ENCODE measurements at places on chromosomes 5 and 9.

DNA sequence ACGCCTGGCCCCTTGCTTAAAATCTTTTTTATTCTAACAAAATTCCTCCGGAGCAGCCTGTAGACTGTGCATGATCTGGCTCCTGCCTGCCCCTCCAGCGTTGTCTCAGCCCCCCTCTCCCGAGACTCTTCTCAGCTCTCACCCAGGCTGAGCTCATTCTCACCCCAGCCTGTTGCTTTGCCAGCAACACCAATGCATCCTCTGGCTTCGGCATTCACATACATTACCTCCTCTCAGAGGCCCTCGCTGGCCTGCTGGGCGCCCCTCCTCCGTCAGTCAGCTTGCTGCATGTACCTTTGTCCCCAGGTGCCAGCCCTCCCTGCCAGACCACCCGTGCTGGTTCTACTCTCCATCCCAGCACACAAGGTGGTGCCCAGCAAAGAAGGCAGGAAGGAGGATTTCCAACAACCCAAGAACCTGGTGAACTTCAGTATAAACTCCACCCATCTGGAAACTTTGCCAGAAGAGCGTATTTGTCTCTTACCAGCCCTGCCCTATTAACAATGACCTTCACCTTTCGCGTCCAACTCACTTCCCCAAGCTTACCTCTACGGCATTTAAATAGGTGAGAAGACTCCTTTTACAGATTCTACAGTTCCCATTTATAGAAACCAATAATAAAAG, 35.0 kb downstream of the MYO10 start:
- no peak for DNase-seq

DNA sequence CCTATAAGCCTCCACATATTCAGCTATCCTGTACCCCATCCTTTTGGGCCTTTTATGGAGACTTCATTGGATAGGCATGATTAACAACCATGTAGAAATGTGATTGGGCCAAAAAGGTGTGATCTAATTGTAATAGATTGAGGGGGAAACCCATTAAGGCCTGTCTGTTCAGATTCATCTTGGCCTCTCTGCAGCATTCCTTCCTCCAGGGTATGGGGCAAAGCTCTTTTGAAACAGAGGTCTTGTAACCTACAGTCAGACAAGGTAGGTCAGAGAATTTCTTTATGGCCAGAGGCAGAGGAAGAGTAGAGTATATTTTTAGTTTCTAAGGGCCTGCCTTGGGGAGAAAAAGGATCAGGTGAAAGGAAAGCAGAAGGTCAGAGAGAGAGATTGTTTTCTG, 98.5 kb downstream of the INVS start:
- DNase-seq: no peak

- DNase-seq: no peak
Observed at GRCh38 chr5:101292199-101292598, 389.1 kb upstream of the ST8SIA4 start.

- peak; percentile 51 for DNase-seq
Observed at GRCh38 chr5:76337953-76338451, 65.1 kb upstream of the IQGAP2 start.

DNA sequence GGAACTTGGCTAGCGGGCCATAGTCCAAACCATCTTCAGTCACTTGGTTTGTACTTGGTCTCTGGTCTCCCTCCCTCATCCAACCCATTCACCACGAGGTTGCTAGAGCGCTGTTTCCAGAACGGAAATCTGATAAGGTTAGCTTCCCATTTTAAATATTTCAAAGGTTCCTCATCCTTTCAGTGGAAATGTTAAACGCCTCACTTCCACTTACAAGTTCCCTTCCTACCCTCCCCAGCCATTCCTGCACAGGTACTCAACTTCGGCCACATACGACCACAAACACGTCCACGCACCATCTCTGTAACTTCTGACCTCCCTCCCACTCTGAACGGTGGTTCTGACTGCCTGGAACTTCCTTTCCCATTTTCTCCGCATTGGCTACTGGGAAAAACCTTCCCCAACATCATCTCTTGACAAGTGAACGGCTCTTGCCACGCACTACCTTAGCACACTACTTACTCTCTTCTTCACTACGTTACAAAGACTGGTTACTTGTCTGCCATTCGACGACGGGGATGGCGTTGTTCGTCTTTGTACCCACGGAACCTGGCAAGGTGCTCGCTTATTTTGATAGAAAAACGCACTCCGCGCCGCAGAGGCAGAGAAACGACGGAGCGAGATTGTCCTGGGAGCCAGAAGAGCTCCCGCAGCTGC, 629 bp downstream of the CCNH start:
- DNase-seq: peak; percentile 63

DNA sequence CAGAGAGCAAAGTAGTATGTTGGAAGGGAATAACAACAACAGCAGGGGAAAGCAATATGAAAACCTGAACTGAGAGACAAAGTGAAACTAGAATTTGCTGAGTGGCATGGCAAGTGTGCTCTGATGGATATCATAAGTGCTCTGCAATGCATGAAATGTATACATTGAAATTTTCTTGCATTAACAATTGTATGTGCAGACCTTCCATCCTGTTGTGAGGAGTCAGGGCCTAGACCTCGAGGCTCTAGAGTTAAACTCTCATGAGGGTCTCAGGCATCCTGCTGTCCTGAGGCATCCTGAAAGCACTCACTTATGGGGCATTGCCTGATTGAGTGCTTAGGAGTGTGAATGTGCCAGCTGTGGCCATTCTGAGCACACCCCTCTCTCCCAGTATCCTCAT, 1.1 kb downstream of the ECM2 start:
- peak; percentile 29 for DNase-seq

DNA sequence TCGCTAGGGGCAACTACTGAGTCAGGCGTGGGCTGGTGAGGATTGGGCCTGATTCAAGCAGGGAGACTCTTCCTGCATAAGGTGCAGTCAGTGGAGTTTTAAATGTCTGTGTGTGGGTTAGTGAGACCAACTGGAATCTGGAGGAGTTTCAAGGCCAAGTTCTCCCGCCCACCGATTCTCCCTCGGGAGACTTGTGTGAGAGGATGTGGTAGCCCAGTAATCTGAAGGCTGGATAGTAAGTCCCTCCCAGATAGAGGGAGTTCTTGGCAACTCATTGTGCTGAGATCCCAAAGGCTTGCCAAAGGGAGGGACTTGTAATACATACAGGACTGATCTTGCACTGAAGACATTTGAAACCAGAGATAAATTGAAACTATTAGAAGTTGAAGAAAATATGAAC, 51.8 kb downstream of the WDR36 start:
- no peak for DNase-seq

DNA sequence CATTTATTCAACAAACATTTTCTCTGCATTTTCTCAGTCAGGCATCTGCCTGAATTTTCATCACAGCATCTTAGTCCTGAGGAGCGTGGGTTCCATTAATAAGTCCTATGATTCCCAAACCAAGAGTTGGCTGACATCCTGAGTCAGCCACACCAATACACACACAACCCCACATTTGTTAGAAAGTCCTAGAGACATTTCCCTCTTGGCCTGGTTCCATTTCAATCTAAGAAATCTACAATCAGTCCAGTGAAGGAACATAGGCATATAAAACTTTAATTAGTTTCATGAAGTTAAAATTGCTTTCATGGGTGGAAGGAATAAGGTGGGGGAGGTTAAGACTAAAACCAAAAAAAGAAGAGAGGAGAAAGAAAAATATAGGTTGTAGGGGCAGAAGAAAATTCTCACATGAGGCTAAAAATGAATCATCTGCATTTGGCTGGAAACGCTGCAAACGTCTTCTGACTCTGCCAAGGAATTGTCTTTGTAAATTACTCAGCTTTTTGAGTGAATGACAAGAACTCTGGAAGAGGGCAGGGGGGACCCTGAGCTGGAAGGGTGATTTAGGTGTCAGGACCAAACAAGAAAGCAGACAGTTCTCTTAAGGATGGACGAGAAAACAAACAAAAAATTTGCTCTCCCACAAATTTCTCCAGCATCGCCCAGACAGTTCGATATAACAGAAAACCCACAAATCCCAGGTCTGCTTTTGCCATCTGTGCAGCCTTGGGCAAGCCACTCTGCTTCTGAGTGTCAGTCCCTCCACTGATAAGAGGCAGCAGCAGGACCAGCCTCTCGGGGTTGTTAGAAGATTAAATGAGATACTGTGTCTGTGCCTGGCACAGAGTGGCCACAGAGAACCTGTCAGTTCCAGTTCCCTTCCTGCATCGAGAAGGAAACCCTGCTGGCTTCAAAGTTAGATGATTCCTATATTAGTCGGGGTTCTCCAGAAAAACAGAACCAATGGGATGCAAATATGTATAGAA, 289.7 kb downstream of the CDK5RAP2 start:
- DNase-seq: no peak

- no peak for DNase-seq
Observed at GRCh38 chr5:133445744-133446143, 166.6 kb downstream of the FSTL4 start.

GRCh38 chr9:137306066-137306849, 4.2 kb upstream of the NRARP start:
- DNase-seq: no peak

DNA sequence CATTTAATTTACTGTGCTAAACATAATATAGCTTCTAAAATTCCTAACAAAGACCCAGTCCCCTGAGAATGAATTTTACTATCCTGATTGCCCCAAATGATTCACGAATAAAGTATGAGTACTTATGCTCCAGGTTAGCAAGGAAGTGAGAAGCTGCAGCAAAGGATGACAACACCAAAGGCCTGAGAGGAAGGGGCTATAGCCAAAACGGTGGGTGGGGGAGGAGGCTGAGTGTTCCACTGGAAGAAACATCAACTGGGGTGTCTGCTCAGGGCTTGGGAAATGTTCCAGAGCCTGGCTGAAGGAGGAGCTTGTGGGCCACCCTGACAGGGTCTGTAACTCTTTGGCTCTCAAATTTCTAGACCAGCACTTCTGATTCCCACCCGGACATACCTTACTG, 157.3 kb downstream of the ADAMTS12 start:
- no peak for DNase-seq

- DNase-seq: no peak
Observed at GRCh38 chr9:82206490-82206889, 217.9 kb downstream of the SPATA31D1 start.

DNA sequence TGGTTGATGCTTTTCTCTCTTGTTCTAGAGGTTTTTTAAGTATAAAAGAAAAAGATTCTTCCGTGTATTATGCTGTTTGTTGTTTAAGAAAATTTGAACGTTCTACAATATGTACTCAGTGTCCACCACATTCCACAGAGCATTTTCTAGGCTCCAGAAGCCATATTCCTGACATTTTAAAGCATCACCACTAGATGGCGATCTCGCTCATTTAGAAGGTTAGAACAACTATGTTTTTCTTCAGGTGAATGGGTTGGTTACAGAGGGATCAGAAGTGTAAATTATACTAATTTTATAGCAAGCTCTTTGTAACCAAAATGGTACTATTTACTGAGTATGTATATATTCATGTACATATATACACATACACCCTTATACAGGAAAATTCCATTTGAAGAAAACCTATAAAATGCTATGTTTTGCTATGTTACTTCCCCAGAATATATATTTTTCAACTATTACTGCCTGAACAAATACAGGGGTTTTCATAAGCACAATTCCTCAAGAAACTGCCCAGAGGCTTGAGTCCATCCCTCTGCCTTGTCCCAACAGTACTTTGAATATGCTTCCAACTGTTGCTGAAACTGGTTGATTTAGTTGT, 284.3 kb downstream of the CCDC171 start:
- peak; percentile 55 for DNase-seq

DNA sequence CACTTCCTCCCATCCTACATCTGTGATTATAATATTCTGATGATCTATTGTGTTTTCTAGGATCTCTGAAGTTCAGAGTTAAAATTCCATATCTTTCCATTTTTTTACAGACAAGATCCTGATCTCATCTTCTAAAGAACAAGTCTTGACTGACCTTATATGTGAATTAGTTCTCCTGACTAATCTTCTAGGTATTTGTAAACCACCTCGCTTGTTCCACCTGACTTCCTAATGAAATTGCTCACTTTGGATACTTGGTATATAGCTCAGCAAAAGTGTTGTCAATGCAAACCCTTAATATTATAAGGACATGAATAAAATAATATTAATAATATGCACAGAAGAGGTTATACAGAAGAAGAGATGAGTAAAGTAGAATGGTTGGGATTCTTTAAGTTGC, 68.2 kb upstream of the NR4A3 start:
- DNase-seq: no peak

GRCh38 chr9:105439428-105439827, 8.4 kb upstream of the FSD1L start:
- peak; percentile 21 for DNase-seq
